Ovary (tissue), 10 donors: ENCODE measurements at places on chromosomes 3 and 15. TPM values are rescaled to one million over a fixed set of nuclear protein-coding genes. Genes with fewer than 3 reads are reported as not detected.

- no peak overlapping the region for H3K27ac ChIP-seq
- no peaks in the 10 kb centered on the region for H3K27me3 ChIP-seq
- no peaks in the 10 kb centered on the region for H3K4me1 ChIP-seq
- DNase-seq = no peak
- no peaks in the 10 kb centered on the region for H3K36me3 ChIP-seq
- no peak overlapping the region for H3K4me3 ChIP-seq
Measured at GRCh38 chr3:191431160-191431822, 29.7 kb upstream of the PYDC2 start.

DNA sequence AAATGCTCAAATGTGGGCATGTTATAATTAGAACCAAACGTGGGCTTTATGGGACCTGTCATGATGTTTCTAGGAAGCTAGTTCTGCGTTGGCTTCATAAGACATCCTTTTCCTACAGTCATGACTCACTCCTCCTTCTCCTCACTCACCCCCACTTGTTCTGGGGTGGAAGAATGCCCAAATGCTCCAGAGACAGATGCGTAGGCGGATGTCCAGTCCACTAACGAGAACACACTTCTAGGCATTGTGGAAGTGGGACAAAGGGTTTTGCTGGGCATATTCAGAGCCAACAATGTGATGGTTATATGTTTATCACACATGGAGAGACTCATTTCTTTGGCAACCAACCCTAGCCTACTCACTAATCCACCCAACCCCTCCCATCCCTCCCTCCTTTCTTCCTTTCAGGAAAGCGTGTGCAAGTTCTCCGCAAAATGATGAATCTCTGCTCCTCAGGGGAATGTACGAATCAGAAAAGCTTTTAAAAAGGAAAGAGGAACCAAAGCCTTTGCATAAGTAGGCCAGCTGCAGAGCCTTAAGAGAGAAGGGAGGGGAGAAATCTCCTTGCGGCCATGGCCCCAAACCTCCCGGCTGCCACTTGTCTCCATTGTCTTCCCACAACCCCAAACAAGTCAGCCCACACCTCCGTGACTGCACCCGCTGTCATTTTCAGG is 123.0 kb upstream of the SPRED1 start:
- no peaks in the 10 kb centered on the region for H3K36me3 ChIP-seq
- no peaks in the 10 kb centered on the region for H3K27me3 ChIP-seq
- DNase-seq = peak; percentile 83
- H3K4me3 ChIP-seq = peak overlapping the region; percentile 27
- H3K4me1 ChIP-seq = no peaks in the 10 kb centered on the region

DNA sequence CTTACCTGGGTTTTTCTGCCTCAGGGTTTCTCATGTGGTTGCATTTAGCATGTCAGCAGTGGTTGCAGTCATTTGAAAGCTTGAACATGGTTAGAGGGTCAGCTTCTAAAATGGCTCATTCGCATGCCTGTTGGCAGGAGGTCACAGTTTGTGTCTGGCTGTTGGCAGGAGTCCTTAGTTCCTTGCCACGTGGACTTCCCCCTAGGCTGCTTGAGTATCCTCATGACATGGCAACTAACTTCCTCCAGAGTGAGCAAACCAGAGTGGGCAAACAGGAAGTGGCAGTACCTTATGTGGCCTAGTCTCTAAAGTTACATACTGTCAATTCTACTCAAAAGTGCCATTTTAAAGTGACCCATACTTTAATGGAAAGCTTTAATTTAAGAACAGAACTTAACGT is 3.4 kb upstream of the UNC13C start:
- no peak overlapping the region for H3K27ac ChIP-seq
- no peak overlapping the region for H3K4me3 ChIP-seq
- DNase-seq = no peak
- H3K36me3 ChIP-seq = no peaks in the 10 kb centered on the region
- H3K27me3 ChIP-seq = no peaks in the 10 kb centered on the region

DNA sequence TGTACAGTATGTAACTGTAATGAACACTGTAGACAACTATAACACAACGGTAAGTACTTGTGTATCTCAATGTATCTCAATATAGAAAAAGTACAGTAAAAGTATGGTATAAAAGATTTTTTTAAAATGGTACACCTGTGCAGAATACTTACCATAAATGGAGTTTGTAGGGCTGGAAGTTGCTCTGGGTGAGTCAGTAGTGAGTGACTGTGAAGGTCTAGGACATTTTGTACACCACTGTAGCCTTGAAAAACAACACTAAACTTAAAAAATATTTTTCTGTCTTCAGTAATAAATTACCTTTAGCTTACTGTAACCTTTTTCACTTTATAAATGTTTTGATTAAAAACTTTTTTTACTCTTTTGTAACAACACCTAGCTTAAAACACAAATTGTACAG is 142.9 kb downstream of the ATG7 start:
- H3K4me3 ChIP-seq = no peak overlapping the region
- no peaks in the 10 kb centered on the region for H3K4me1 ChIP-seq
- no peak overlapping the region for H3K27ac ChIP-seq
- no peaks in the 10 kb centered on the region for H3K27me3 ChIP-seq

ASB14 gene
- polyA plus RNA-seq = 0.05 TPM

IL20RB gene
- 0.39 TPM for polyA plus RNA-seq
